ENCODE measurements at places on chromosomes 1 and 21. TPM values are rescaled to one million over a fixed set of nuclear protein-coding genes. Genes with fewer than 3 reads are reported as not detected.

DNA sequence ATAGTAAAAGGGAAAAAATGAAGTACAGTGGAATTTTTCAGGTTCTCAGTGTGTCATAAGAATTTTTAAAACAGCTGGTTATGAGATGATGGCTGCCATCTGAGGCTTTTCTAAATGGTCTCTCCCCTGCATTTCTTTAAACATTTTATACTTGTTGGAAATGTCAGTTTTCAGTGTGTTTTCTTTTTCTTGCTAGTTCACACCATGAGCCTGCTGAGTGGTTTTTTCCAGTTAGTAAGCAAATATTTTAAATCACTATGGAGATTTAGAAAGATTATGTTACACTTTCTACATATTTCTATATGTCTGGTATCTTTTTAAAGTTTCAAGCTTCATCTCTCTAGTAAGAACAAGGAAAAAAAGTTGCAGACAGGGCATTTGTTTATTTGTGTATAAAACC, 9.6 kb downstream of the RBM15 start:
- DNase-seq: no peak

DNA sequence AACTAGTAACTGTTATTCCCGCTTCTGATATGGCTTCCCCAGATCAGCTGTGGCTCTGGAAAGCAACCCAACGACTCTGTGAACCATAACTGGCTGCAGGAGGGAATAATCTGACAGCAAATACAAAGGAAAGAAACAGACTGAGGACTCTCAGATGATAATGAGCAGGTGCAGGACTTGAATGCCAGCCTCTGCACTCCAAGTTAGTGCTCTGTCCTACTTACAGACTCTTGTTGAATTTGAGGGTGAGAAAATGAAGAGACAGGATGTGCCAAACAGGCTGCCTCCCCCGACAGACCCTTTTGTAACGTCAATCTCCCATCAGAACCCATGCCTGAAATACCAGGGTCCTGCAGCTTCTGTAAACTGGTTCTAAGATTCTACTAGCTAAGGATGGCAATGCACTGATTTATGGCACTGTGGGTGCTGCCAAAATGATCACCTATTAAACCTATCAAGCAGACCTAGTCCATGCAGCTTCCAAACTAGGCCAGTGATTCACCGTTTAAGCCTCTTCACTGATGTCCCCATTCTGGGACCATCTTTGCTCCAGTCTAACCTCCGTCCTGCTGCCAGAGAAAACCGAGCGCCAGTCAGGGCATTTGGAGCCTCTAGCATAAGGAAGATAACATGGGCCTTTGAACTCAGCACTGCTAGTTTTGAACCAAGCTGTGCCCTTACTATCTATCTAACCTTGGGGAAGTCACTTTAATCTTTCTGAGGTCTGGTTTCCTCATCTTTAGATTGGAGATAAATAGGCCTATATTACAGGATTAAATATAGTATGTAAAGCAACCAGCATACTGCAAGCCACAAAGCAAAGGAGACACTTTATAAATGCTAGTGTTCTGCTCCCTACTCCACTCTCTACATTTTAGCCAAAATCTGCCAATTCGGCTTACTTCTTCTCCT, 4.8 kb downstream of the MKNK1 start:
- DNase-seq: no peak

GRCh38 chr1:116882866-116883265, 26.9 kb upstream of the PTGFRN start:
- no peak for DNase-seq

DNA sequence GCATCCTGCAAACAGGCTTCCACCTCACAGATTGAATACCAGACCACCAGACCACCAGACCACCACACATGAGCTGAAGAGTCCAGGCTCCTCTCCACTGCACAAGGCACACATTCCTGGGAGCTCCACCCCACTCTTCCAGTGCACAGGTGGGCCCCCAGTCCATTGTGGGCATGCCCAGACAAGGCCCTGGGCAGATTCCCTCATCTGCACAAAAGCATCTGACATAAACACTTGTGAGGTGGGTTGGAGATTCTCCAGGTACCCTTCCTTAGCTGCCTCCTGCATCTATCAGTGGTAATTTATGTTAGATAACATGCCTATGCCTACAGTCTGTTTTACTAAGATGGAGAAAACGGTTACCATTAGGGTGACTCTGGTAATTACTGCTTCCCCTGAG, 11.6 kb upstream of the CTBS start:
- DNase-seq: no peak

- no peak for DNase-seq
These were observed 18.7 kb upstream of the FMO2 start for GRCh38 chr1:171166361-171166760.

- no peak for DNase-seq
These were observed 28.0 kb upstream of the USP25 start for GRCh38 chr21:15701830-15702229.

DNA sequence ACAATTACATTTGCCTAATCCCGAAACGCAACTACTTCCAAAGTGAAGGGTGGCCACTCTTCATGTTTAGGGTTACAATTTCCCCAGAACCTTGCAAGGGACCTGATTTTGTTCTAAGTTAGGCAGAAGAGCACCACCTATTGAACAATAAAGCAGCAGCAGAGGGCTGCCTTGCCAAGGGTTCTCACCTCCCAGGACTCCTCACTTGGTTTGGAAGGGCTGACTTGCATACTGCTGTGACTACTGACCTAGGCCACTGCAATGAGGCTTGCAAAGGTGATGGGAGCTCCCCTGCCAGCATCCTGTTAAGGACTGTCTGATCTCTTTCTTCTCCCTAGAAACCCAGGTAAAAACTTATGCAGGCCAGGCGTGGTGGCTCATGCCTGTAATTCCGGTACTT, 14.2 kb downstream of the MTOR start:
- DNase-seq: no peak

GRCh38 chr21:30831194-30831765, 1.7 kb upstream of the KRTAP7-1 start:
- DNase-seq: peak; percentile 1

GRCh38 chr1:85019994-85020393, 23.1 kb upstream of the MCOLN2 start:
- DNase-seq: no peak

- DNase-seq: no peak
These were observed 15.0 kb downstream of the IL10RB start for GRCh38 chr21:33281096-33281652.

- no peak for DNase-seq
These were observed 7.5 kb downstream of the S100A11 start for GRCh38 chr1:152029144-152029928.

DNA sequence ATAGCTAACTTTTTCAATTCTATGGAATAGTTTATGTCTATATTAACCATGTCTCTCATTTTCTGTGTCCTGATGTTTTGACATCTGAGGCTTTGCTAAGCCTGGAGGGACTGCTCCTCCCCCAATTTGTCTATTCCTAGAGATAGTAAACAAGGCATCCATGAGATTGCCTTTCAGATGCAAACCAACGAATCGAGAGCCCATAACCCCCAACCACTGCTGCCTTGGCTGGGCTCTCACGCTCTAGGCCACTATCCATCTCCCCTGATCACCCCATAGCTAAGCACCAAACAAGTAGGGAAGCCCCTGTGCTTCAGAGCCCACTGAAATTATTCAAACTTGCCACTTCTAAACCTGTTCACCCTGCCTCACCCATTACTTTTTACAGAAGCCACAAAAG, 437.7 kb downstream of the SETD4 start:
- DNase-seq: no peak

DNA sequence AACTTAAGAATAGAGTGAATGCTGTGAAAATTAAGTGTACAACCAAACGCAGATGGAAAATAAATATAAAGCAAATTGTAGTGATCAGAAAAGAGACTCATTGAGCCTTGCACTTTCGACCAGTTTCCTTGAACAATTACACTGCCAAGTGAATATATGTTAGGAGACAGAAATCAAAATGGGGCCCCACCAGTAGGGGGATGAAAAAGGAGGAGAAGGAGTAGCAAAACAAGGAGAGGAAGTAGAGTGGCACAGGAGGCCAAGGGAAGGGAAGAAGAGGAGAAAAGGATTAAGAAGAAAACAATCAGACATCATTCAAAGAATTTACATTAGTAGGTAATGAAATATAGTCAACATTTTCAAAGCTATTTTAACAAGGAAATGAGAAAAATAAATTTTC, 1770.6 kb downstream of the PLA2G4A start:
- DNase-seq: no peak

GRCh38 chr1:167297222-167298214, 76.8 kb downstream of the POU2F1 start:
- peak; percentile 36 for DNase-seq

DNA sequence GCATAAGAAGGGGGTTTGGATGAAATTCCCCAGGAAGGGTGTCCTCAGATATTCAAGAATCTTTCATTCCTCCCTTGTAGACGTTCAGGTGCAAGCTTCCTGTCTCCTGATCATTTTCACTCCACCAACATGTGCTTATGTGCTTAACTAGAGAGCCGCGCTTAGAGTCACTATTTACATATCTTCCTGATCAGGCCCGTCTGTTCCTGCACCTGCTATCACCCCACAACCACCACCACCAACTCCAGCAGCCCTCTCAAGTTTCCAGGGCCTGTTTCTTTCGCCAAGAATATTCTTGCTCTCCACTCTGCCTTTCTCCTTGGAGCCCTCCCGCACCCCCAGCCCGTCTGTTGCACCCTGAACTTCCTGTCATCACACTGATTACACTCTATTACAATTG, 113.4 kb downstream of the SPSB1 start:
- no peak for DNase-seq

DNA sequence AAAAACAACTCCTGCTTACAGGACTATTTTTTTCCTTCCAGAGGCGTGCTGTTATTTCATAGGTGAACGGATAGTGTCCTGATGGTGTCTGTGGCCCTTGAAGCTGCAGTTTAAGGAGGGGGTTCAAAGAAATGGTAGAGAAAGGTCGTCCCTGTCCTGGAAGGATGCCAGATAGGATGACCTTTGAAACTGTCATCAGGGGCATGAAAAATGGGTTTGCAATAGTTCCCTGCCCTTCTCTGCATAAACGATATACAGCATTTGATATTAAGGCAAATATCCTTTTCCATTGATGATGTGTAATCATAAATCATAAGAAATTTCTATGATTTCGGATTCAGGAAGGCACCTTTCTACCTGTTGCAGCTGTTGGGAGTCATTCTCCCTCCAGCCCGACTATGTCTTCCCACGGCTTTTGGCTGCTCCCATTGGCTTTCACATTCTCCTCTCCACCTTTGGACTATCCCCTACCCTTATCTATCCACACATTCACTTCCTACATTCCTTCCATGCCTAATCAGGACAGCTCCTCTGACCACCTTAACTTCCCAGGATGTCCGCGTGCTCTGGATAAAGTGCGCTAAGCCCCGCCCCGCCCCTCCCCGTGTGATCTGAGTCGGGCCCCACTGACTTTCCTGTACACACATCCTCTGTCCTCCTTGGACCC, 209.8 kb downstream of the DISC1 start:
- DNase-seq: peak; percentile 7

Gene CFHR2
- total RNA-seq: not detected

Gene OLIG2
- total RNA-seq: not detected

Gene TNNT2
- total RNA-seq: not detected

Gene CCDC185
- not detected for total RNA-seq

Gene ADAMTS4
- total RNA-seq: 38.9 TPM

Gene KCNK2
- total RNA-seq: under 0.01 TPM

Gene FCRL5
- not detected for total RNA-seq

Gene CFHR3
- not detected for total RNA-seq

Gene TDRD10
- 6.0 TPM for total RNA-seq

Gene ODR4
- 25.7 TPM for total RNA-seq

Gene LRRC38
- 0.09 TPM for total RNA-seq

Gene TMEM63A
- total RNA-seq: 15.0 TPM
